ENCODE measurements at places on chromosomes 16 and 17.

GRCh38 chr16:78364556-78364880, 265.1 kb downstream of the WWOX start:
- no peak for DNase-seq

DNA sequence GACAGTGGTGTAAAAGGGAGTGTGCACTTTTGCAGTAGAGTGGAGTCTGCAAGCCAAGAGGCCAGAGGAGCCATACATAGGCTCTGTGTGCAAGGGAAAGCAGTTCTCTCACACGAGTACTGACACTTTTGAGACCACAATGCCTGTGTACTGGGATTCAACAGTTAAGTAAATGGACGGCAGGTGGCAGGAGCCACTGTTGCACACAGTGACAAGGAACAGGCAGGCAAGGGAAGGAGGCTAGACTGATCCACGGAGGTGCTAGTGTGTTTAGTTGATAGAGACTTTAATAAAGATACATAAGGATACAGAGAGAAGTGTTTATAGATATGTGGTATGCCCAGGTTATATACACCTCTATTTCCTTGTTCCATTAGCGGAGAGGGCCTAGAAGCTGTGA, 67.0 kb downstream of the MPRIP start:
- DNase-seq: no peak

DNA sequence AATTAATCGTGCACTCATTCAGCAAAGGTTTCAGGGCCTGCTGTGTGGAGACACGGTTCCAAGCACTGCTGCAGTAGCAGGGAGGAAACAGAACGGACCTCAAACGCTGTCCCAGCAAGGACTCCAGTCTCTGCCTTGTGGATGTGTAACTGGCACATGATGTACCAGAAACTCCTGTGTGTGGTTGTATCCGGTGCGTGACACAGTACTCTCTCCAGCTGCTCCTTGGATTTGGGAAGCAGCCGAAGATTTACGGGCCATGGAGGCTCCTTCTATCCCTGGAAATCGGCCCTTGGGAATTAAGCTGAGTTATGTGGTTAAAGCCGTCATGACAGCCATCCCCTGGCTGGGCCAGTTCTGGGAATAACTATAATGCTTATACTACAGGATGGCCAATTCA, 8.5 kb upstream of the ANKRD11 start:
- peak; percentile 98 for DNase-seq

GRCh38 chr16:4523686-4524085, 14.9 kb downstream of the CDIP1 start:
- DNase-seq: no peak

DNA sequence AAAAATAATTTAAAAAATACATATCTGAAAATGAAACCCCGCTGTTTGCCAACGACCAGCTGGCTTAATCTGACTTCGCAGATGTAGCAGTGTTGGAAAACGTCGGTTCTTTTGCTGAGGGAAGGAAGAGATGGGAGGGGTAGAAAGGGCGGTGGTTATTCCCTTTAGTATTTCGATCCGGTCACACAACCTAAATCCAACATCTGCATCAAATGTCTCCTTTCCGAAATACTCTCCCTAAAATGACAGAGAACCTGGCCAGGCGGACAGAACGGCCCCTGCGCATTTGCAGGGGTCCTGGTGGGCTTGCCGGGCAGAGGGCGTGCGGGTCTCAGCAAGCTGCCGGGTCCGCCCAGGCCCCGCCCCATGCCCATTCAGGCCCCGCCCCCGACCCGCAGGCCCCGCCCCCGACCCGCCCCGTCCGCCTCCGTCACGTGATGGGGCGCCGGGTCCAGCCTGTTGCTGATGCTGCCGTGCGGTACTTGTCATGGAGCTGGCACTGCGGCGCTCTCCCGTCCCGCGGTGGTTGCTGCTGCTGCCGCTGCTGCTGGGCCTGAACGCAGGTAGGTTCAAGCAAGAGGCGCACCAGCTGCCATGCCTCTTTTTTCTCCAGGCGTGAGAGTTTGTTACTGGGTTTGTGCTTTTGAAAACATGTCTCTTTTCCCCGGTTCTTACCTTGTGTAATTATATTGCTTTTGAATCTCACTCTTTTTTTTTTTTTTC, at the start of gene SCPEP1:
SCPEP1 (plus strand) TSS at position 459 of the 723 bp plus-strand sequence; CDS start at position 488, 29 bp downstream.
- DNase-seq: peak; percentile 45

GRCh38 chr16:81539009-81539758, 94.6 kb downstream of the CMIP start:
- DNase-seq: no peak

Data from GM04504 (cell line).